ENCODE measurements at places on chromosomes 5 and 9. TPM values are rescaled to one million over a fixed set of nuclear protein-coding genes. Genes with fewer than 3 reads are reported as not detected.

GRCh38 chr5:129945774-129946270 lies 41.6 kb downstream of the CHSY3 start:
- DNase-seq: no peak

DNA sequence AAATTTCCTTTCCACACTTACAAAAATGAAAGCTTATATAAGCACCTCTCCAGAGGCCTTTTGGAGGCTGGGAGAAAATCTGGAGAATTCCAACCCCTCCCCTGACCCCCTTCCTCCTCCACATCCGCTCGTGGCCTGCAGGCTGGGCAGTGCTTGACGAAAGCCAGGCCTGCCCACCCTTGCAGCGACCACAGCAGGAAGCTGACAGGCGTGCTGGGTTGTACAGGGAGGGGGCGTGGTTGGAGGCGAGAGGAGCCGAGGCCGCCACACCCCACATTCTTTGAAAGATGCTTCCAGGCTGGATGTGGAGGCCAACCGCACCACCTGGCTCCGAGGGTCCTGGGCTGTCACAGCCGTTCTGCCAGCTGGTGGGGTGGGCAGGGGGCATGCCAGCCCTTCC lies 47.8 kb upstream of the IER5L start:
- peak; percentile 60 for DNase-seq

DNA sequence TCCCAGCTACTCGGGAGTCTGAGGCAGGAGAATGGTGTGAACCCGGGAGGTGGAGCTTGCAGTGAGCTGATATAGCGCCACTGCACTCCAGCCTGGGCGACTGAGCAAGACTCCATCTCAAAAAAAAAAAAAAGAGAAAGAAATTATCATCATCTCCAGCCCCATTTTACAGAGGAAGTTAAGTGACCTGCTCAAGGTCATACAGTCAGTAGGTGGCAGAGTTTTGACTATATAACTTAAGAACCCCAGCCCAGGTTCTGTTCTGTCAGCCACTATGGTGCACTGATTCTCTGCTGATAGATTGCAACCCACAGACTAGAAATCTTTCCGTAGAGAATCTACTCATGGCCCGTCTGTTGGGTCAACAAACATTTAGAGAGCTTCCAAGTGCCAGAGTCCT lies 25.7 kb upstream of the DENND1A start:
- no peak for DNase-seq

GRCh38 chr5:111028865-111029264 lies 42.6 kb upstream of the TSLP start:
- DNase-seq: no peak

The HSPB3 gene
- 4.1 TPM for total RNA-seq

GRCh38 chr5:50965654-50966375 lies 299.4 kb downstream of the PARP8 start:
- DNase-seq: no peak

GRCh38 chr5:72957337-72957736 lies 1.5 kb downstream of the FCHO2 start:
- no peak for DNase-seq

DNA sequence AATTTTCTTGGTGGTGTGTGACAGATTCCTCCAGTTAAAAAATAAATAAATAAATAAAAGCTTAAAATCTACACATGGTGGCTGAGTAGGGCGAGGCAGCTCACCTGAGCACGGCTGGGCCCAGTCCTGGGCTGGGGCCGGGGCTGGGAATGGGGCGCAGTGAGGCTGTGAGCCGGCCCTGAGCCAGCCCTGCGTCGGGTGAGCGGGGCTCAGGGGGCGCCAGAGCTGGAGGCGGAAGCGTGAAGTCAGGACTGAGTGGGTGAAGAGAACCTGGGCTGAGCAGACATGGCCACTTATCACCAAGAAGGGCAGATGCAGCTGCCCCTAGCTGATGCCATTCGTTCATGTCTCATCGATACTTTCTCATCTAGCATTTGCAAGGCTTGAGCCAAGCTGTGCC lies 22.8 kb upstream of the DTWD2 start:
- no peak for DNase-seq

- no peak for DNase-seq
Measured at GRCh38 chr9:131980267-131981016, 99.2 kb downstream of the MED27 start.

The MEGF10 gene
- 2.9 TPM for total RNA-seq

- DNase-seq: no peak
Measured at GRCh38 chr5:119386596-119387344, 31.0 kb downstream of the TNFAIP8 start.

DNA sequence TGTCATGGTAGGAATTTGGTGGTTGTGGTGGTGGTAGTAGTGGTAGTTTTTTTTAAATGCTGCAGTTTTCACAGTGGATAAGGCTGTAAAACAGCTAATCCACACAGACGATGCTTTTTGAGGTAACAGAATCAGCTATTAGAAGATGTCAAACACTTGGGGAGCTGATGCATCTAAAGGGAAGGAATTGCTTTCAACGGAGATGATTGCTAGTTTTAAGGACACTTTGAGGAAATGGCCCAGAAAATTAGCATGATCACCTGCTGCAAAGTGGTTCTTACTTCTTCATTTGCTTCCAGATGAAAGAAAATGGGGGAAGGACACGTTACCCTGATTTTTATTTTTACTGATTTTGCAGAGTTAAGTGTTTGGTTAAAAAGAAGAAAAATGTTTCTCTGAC lies 178.2 kb upstream of the ATP10B start:
- DNase-seq: no peak

DNA sequence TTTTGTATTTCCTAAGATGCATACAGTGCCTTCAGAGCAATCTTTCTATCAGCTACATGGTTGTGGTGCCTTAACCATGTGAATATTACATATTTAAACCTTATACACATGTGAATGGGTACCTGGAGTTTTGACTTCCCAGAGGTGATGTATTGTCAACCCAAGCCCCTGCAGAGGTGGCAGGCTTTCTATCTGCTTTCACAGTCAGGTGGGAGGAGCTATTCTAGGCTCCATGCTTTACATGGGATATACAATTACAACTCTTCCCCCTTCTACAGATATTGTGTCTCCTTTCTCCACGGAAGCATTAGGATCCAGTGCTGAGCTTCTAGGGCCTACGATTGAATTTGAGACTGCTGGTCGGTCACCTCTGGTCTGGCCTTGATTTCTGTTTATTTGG lies 89.8 kb upstream of the TUT7 start:
- DNase-seq: no peak

DNA sequence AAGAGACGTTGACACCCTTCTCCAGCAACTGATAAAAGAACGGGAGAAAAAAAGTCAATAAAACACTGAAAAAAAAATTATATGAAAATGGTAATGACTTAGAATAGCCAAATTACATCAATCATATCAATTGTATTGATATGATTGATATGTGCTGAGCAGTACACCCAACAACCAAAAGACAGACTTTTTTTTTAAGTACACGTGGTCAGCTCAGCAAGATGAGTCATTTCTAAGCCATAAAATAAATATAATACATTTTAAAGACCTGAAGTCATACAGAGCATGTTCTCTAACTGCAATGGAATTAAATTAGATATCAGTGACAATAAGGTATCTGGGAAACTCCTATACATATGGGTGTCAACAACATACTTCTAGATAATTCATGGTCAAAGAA lies 30.9 kb upstream of the OLFM1 start:
- no peak for DNase-seq

The DAB2IP gene
- total RNA-seq: 95.7 TPM

DNA sequence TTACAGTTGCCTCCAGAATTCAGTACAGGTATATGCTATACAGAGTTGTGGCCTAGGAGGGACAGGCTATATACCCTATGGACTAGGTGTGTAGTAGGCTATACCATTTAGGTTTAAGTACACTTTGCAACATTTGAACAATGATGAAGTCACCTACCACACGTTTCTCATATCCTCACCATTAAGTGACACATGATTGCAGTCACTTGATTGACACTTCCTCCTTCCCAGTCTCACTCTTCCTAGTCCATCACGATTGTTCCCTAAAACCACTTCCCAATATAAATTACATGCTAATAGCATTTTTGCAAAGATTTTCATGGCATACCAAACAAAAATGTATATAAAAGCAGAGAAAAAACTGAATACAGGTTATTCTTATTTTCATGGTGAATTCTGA lies 312.2 kb downstream of the EPB41L4A start:
- no peak for DNase-seq

GRCh38 chr9:113599646-113600022 lies 136.1 kb downstream of the RGS3 start:
- DNase-seq: no peak

GRCh38 chr5:116947691-116948528 lies 373.3 kb upstream of the SEMA6A start:
- peak; percentile 77 for DNase-seq

DNA sequence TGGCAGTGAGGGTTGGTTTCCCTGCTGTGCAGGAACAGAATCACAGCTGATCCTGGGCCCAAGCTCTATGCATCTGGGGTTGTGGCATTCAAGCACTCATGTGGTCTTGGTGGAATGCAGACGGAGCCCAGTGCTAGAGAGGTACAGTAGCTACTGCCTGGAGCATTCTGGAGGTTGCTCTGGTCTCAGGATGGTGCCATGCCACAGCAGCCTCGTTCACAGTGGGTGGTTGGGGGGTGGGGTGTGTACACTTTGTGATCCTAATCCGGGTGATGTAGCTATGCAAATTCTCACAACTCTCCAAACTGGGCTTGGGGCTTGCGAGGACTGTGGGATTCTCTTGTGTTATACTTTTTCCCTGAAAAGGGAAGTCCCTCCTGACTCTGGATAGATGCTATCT lies 45.2 kb downstream of the FGD3 start:
- DNase-seq: no peak

Data from transverse colon (tissue), 4 donors.